ENCODE measurements at places on chromosomes 6 and 20.

- DNase-seq, result peak; percentile 26
Measured at GRCh38 chr20:31967830-31968249, at the start of gene XKR7. Gene XKR7 (plus strand): TSS chr20:31968151. CDS start chr20:31968176, 25 bp downstream.

DNA sequence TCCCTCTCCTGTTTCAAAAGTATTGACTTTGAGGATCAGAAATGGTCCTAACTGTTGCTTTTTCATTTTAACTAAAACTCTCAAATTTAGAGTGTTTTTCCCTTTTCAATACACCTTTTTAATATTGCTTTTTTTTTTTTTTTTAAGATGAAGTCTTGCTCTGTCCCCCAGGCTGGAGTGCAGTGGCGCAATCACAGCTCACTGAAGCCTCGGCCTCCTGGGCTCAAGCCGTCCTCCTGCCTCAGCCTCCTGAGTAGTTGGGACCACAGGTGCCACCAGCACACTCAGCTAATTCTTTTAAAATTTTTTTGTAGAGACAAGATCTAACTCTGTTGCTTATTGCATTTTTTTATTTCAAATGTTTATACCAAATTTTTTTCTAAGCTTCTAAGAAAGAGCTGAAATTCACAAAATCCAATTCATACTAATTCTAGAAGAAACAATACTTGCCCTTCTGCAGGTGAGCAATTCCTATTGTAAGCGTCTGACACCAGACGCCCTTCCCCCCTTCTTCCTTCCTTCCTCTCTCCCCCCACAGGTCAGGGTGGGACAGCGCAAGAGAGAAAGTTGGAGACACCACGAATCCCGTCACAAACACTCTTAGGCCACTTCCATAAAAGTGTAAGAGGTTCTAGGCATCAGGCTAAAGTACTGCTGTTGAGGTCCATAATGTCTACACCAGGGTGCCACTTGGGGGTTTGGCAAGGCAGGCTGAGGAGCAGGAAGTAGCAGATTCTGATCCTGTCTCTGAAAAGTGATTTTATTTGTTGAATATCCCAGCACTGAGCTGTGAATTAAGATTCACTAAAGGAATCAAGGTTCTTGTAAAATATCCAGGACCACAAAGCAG lies 12.8 kb downstream of the DLL1 start:
- no peak for DNase-seq

- DNase-seq, result no peak
Measured at GRCh38 chr6:21800948-21801438, 207.4 kb downstream of the SOX4 start.

GRCh38 chr6:156062091-156062563 lies 606.5 kb upstream of the NOX3 start:
- DNase-seq, result no peak

- no peak for DNase-seq
Measured at GRCh38 chr6:77292564-77293546, 170.4 kb downstream of the HTR1B start.

DNA sequence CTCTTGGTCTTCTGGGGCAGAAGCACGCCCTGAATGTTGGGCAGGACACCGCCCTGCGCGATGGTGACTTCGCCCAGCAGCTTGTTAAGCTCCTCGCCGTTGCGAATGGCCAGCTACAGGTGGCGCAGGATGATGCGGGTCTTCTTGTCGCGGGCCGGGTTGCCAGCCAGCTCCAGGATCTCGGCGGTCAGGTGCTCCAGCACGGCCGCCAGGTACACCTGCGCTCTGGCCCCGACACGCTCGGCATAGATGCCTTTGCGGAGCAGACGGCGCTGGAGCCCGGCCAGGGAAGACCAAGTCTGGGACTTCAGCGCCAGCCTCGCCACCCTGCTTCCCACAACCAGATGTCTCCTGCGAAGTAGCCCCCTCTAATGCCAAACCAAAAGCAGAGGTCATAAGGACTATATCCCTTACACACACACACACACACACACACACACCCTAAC lies 8.0 kb upstream of the SLC17A3 start:
- DNase-seq, result no peak

DNA sequence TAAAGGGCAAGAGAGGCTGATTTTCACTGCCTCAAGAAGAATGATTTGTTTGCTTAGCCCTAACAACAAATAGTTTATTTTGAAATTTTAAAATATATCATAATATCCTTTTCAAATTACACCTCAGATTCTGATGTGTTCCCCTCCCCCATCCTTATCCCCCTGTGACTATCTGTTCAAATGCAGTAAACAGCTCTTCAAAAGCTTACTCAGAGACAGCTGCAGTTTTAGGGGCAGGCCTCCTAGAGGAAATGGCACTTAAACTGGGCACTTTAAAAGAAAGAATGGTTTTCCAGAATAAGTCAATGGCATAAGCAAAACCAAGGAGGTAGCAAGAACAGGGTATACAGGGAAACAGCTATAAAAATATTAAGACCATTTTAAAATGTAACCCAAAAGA lies 118.6 kb upstream of the UST start:
- no peak for DNase-seq

DNA sequence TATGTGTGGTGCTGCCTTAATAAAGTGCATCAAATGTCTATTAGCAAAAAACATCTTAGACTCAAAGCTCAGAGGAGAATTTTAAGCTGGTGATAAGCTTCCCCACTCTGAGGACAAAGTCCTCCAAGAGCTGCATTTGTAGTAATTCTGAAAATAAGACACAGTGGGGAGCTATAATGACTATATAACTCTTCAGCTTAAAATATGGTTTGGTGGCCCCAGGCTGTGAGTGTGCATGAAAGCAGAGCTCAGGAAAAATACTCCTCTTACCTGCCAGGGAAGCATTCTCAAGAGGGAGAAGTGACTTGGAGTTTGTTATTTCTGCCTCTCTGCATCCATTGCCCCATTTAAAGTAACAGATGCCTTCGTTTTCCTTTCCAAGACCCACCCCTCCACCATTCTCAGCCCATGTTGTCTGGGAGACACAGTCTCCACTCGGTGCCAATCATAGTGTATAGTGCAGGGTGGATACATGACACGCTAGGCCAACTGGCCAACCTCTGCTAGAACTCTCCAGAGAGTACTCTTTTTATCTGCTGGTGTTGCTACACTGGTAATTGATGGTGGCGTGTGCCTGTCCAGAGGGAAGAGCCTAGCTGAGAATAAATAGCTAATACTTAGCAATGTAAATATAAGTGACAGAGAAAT lies 229.2 kb downstream of the PHF3 start:
- DNase-seq, result no peak

GRCh38 chr20:23998392-23998791 lies 9.8 kb upstream of the GGTLC1 start:
- DNase-seq, result no peak

DNA sequence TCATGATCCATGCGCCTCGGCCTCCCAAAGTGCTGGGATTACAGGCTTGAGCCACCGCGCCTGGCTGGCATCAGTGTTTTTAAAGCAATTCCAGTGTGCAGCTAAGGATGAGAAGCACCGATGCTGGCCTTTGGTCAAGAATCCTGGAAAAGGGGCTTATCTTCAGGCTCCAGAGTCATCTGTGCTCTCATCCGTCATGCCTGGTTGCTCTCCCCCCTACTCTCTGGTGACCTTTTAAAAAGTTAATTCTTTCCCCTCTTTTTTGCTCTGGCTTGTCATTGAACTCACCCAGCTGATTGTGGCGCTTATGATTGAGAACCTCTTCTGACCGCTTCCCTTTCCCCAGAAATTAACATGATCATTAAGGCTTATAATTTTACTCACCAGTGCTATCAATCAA lies 28.7 kb downstream of the NR2E1 start:
- DNase-seq, result no peak

DNA sequence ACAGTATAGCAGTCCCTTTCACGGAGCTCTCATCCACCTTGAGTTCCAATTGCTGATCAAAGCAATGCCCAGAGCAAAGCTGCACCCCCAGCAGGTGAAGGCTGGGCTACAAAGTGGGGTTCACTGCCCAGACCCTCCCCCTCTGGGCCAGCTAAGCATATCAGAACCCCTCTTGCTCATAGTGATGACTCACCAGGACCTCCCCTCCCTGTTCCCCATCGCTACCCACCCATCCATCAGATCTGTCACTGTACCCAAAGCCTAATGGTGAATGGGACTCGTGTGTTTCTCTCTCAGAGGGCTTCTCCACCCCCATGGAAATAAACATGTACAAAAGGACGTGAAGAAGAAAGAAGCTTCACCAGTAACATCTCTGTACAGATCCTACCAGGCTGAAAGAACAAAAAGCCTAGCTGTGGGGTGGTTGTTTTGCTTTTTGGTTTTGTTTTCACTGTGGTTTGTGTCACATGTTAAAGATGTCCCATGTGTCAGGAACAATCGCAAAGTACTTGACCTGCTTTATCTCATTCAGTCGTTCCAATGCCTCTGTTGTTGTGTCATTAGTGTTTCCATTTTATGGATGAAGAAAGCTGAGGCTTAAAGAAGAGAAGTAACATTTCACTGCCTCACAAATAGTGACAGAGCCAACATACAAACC lies 518.5 kb downstream of the CD83 start:
- DNase-seq, result no peak

GRCh38 chr6:160978141-160978901 lies 13.2 kb upstream of the MAP3K4 start:
- DNase-seq, result no peak

- no peak for DNase-seq
Measured at GRCh38 chr20:20022498-20022897, 5.3 kb downstream of the NAA20 start.

GRCh38 chr6:149158076-149158475 lies 159.4 kb upstream of the TAB2 start:
- no peak for DNase-seq

GRCh38 chr20:32112841-32113240 lies 3.3 kb downstream of the TM9SF4 start:
- no peak for DNase-seq

GRCh38 chr6:167547751-167548150 lies 222.9 kb downstream of the TTLL2 start:
- DNase-seq, result no peak

- DNase-seq, result no peak
Measured at GRCh38 chr6:79257381-79258205, 23.1 kb upstream of the HMGN3 start.

- no peak for DNase-seq
Measured at GRCh38 chr6:11618533-11618932, 81.0 kb downstream of the TMEM170B start.

- DNase-seq, result no peak
Measured at GRCh38 chr20:43306837-43307236, 117.1 kb upstream of the PTPRT start.

- no peak for DNase-seq
Measured at GRCh38 chr6:105310371-105310770, 92.5 kb downstream of the PREP start.

- DNase-seq, result no peak
Measured at GRCh38 chr6:7692453-7692784, 33.5 kb upstream of the BMP6 start.

GRCh38 chr6:79127660-79128059 lies 49.6 kb upstream of the PHIP start:
- DNase-seq, result no peak

DNA sequence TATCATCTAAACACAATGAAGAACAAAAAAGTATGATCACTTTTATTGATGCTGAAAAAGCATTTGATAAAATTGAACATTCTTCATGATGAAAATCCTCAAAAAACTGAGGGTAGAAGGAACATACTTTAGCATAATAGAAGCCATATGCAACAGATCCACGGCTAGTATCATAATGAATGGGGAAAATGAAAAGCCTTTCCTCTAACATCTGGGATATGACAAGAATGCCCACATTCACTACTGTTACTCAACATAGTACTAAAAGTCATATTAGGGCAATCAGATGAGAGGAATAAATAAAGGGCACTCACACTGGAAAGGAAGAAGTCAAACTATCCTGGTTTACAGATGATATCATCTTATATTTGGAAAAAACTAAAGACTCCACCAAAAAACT lies 256.6 kb downstream of the RFPL4B start:
- no peak for DNase-seq

GRCh38 chr6:13427801-13428582 lies 59.4 kb downstream of the GFOD1 start:
- DNase-seq, result no peak

- DNase-seq, result no peak
Measured at GRCh38 chr6:21845439-21846140, 252.0 kb downstream of the SOX4 start.

DNA sequence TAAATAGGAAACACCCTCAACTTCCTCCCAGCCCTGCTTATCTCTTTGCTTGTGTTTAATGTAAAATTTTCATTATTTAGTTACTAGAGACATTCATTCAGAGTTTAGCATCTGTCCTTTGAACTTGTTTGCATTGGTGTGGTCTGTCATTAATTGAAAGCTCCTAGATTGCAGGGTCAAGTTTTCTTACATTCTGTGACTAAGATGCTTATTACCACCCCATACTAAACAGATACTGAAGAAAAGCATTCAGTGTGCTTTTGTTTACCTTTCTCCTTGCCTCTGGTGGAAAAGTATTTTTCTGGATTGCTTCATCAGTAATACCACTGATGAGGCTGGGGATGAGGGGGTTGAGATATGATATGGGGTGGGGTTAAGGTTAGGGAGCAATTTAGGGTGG lies 199.0 kb downstream of the SAMD5 start:
- no peak for DNase-seq

GRCh38 chr6:7784706-7785105 lies 58.8 kb downstream of the BMP6 start:
- DNase-seq, result no peak

- DNase-seq, result no peak
Measured at GRCh38 chr20:35360033-35360432, 51.7 kb downstream of the UQCC1 start.

DNA sequence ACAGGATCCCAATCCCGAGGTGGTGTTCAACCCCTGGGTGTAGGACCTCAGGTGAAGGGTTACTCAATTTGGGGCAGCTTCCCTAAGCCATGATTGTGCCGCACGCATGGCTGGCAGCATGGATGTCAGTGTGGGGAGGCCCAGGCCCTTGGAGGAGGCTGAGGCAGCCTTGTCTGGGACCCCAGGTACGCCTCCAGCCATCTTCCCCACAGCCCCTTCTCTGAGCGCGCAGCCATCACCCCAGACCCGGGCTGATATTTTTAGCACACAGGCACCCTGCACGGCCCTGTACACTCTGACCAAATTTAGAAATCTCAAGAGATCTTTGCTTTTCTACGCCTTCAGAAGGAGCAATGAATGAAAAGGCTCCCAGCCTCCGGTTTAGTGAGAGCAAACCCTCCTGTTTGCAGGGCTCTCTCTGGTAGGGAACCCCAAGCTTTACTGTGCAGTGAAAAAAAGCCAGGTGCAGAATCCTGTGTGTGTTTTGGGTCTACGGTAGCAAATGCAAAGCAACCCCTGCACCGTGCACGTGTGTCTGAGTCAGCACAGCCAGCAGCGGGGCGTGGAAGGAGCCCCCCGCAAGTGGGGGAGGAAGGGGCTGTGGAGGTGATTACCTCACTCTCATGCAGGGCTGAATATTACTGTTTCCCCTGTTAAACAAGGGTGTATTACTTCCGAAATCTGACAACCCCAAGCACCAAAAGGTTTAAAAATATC lies 44.3 kb downstream of the CTCFL start:
- DNase-seq, result no peak

DNA sequence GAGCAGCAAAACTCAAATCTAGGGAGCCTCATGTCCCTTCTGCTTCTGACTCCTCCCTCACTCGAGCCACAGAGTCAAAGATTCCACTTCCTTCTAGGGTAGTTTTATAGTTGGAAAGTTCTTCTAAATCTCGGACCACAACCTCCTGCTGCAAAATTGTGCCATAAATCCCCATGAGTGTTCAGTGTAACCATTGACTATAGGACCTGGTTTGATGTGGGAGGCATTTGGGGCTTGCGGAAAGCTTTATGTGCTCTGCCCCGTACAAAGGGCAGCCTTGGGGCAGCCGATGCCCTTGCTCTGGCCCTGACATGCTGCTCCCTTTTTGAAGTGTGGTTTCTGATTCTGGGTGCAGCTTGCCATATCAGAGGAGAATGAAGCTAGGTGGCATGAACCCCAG lies 43.6 kb upstream of the IER3 start:
- no peak for DNase-seq

GRCh38 chr20:3744806-3745685 lies 12.6 kb downstream of the HSPA12B start:
- DNase-seq, result no peak
